NCI-H1092 (cell line): ENCODE measurements at places on chromosomes 5 and 9.

DNA sequence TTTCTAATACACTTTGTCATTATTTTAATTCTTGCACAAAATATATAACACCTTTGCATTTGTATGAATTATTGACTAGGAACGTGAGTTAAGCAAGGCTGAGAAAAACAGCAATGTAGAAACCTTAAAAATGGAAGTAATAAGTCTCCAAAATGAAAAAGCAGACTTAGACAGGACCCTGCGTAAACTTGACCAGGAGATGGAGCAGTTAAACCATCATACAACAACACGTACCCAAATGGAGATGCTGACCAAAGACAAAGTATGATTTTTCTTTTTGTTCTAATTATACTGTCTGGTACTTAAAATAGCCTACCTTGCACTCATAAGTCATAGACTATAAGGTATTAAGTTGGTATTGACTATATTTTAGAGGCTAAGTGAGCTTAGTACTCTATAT, 34.4 kb downstream of the RAD50 start:
- DNase-seq = no peak

GRCh38 chr9:131095666-131096268, 564 bp upstream of the AIF1L start:
- DNase-seq = no peak

GRCh38 chr5:108143581-108143980, 238.3 kb downstream of the FBXL17 start:
- DNase-seq = no peak

DNA sequence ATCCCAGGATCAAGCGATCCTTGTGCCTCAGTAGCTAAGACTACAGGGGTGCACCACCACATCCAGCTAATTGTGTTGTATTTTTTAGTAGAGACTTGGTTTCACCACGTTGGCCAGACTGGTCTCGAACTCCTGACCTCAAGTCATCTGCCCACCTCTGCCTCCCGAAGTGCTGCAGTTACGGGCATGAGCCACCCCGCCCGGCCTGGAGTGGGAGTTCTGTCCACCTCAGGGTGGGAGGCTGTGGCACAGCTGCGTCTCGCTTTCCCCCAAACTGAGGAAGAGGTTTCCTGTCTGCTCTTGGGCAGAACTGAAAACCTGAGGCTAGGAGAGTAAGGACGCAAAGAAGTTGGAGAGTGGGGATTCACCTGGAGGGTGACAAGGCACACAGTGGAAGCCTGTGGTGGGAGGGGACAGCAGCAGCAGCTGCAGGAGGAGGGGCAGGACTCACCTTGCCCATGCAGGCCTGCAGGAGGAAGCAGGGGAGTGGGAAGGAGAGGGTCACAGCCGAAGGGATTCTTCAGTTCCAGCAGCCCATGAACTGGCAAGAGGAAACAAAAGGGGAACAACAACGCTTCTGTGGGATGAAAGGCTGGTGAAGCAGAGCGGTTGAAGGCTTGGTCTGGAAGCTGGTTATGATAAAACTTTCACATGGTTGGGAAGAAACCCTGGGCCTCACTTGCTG, 181.4 kb downstream of the GAS1 start:
- DNase-seq = no peak

GRCh38 chr9:85944672-85945071, 3.7 kb downstream of the NAA35 start:
- no peak for DNase-seq

- no peak for DNase-seq
Measured at GRCh38 chr9:127422133-127422782, 1.9 kb upstream of the ZNF79 start.

DNA sequence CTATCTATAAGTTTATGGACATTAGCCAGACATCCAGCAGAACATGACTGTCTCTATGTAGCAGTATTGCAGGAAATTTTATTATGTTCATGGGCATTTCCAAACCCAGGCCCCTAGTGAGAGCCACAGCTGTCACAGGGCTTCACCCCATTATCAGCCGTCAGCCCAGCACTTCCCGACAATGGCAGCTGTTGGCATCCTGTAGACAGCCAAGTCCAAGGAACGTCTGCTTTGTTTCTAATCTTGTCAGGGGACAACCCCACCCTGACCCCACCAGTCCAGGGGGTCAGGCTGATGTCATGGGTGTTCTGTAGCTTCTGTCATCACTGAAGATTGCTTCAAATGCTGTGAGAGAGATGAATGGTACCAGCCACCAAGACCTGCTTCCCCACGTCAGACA, 565.3 kb upstream of the BRINP1 start:
- DNase-seq = no peak

- no peak for DNase-seq
Measured at GRCh38 chr9:9792144-9792857, 820.5 kb downstream of the PTPRD start.

DNA sequence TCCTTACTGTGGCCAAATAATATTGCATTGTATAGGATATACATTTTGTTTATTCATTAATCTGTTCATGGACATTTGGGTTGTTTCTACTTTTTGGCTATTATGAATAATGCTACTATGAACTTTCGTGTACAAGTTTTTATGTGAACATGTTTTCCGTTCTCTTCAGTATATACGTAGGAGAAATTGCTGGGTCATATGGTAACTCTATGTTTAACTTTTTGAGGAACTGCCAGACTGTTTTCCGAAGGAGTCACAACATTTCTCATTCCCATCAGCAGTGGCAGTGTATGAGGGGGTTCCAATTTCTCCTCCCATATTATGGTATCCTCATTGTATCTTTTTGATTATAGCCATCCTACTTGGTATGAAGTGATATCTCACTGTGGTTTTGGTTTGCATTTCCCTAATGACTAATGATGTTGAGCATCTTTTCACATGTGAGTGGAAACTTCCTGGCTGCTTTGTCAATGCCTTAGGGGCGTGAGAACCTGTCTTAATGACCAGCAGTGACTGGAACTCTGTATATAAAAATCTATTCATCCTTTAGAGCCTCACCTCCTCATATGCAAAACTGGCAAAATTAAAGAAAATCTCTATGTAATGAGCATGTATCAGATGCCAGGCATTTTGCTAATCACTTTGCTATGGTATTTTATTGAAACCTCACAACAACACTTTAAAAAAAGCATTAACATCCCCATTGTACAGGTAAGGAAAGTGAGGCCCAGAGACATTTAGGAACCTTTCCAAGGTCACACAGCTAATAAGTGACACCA, 47.8 kb upstream of the TGFBR1 start:
- DNase-seq = no peak

DNA sequence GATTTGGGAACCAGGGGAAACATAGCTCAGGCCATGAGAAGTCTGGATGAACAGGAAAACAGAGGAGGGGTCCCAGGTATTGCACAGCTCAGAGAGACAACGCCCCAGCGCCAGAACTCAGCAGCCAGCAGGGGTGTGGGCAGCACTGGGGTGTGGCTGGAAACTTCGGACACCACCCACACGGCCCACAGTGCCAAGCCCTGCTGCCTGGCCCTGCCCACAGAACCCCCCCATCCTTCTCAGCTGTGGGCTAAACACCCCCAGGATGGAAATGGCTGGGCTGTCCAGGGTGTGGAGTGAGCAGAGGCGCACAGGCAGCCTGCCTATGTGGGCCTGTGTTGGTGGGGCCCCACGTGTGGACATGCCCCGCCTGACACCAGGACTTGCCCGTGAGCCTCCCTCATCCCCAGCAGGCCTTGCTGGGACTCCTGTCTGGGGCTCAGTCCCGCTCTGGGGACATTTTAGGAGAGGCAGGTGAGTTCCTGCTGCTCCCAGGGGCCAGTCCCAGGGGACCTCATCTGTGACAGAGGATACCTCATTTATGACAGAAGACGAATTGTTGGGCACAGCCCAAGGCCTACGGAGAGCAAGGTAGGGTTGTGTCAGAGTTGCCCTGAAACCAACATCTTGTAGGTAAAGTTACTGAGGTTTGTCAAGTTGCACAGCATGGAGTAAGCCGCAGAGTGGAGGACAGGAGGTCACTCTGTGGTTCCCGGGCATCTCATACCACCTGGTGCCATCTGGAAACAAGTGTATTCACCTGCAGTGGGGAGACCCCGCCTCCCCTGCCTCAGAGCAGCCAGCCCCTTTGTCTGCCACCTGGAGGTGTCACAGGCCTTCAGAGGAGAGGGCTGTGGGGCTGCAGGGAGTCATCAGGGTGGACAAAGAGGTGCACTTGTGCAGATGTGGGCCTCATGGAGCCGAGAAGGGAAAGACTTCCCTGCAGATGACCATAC, 183.2 kb downstream of the AUH start:
- DNase-seq = no peak

GRCh38 chr9:122134822-122135528, 24.6 kb downstream of the NDUFA8 start:
- DNase-seq = no peak

- no peak for DNase-seq
Measured at GRCh38 chr5:172321593-172321992, 38.0 kb upstream of the UBTD2 start.

DNA sequence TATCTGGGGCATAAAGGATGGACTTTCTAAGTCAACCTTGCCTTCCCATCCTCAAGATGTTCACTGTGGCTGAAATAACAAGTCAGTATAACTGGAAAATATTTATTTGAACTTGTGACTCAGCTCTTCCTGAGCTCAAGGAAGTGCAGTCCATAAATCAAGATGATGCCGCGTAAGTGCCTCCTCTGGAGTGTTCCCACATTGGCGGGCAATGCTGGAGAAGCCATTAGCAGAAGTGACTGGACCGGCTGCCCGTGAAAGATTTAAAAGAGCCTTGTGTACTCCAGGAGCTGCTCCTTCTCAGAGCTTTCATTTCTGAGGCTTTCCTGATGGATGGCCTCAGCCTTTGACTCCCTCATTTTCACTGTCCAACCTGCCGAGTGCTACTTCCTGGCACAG, 17.4 kb downstream of the TMOD1 start:
- no peak for DNase-seq

- no peak for DNase-seq
Measured at GRCh38 chr5:123112196-123112595, 23.2 kb downstream of the PRDM6 start.

- no peak for DNase-seq
Measured at GRCh38 chr5:149279661-149280060, 8.0 kb downstream of the AFAP1L1 start.

DNA sequence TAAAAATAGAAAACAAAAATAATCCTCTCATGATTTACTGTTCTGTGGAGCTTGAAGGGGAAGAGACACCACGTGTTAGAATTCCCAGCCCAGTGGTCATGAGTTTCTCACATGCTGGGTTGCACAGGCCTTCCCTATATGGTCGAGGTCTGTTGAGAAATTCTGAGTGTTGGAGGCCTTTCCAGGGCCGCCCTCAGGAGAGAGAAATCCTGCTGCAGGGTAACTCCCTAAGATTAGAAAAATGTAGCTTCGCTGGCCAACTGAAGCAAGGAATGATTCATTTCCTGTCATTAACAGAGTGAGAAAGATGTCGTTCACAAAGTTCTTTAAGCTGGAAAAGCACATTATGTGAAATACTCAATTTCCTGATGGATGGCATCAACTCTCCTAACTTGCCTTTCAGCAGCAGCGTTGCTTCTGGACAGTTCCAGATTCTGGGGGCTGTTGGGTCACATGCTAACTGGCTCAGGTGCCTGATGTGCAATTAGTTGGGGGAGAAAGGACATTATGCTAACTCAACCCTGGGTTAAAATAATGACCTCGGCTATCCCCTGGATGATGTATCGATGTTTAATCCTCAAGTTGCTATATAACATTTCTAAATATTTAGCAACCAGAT, 104.8 kb upstream of the CD180 start:
- no peak for DNase-seq

GRCh38 chr5:1005249-1005851, 3.3 kb upstream of the NKD2 start:
- DNase-seq = no peak

DNA sequence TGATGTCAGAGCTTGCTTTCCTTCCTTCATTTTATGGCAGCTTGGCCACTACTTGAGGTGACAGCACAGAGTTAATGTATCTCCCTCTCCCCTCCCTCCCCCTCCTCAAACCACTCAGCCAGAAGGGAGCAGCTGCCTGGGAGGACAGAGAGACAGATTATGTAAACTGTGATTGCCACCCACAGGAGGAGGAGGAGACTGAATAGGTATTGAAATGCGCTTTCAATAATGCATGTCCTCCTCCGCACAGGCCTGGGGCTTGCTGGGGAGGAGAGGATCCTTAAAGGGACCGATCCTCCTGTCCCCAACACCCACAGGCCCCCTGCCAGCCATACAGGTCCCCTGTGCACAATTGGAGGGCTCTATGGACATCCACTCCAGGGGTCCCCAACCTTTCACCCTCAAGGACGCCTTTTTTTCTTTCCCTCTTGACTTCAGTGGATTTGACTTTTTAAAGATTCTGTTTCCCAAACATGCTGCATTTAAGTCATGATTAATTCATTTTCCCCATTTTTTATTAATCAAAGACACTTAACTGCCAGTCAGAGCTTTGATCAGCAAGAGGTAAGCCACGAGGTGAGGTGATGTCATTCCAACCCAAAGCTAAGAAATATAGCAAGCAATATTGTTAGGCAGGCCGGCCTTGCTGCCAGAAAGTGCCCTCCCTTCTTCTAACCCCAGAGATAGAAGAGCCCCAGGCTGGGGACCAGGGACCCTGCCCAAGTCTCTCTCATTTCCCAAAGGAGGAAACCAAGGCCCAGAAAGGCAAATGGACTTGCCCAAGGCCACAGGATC, 47.5 kb upstream of the CPLX2 start:
- DNase-seq = peak; percentile 53

- no peak for DNase-seq
Measured at GRCh38 chr5:67576112-67576511, 379.5 kb upstream of the CD180 start.

- DNase-seq = no peak
Measured at GRCh38 chr9:123508048-123508447, 152.1 kb downstream of the CRB2 start.

DNA sequence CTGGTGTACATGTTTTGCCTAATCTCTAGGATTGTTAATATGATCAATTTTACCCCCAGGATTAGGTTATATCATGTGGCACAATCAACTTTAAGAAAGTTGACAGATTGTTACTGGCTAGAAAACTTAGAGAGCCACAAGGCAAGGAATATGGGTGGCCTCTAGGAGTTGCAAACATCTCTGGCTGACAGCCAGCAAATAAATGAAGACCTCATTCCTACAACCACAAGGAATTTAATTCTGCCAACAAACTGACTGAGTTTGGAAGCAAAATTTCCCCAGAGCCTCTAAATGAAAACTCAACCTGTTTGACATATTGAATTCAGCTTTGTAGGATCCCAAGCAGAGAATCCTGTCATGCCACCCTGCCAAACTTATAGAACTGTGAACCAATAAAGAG, 196.4 kb upstream of the PTGER4 start:
- no peak for DNase-seq

DNA sequence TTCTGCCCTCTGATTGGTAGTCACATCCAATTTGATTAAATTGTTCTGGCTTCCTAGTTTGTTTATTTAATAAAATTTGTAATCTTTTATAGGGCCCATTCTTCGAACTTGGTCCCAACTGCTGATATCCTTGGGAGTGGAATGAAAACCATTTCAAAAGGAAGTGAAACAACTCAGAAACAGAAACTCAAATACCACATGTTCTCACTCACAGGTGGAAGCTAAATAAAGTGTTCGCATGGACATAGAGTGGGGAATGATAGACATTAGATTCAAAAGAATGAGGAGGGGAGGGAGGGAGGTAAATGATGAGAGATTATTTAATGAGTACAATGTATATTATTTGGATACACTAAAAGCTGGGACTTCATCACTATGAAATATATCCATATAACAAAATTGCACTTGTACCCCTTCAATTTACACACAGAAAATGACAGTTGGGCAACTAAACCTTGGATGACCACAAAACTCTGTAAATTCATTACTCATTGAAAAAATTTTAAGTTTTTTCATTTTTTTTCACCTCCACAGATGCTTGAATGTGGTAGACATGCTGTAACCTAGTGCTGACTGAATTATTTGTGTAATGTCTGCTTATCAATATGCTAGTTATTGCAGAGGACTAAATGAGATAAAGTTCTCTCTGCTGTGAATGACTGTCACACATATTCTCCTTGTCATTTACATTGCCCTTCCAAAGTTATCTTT, 16.0 kb downstream of the ATP10B start:
- DNase-seq = no peak
